ENCODE measurements at places on chromosomes 2 and 18. TPM values are rescaled to one million over a fixed set of nuclear protein-coding genes. Genes with fewer than 3 reads are reported as not detected.

Gene SCG2
- 1.3 TPM for total RNA-seq

Gene RNF152
- total RNA-seq: 0.02 TPM

Gene STK25
- 115 TPM for total RNA-seq

Gene ALKAL2
- total RNA-seq: not detected

Gene CLASP1
- total RNA-seq: 12.2 TPM

Gene HOXD10
- 7.0 TPM for total RNA-seq

Gene XRCC5
- total RNA-seq: 177 TPM

Gene ASXL3
- total RNA-seq: not detected

Gene C18orf54
- 3.6 TPM for total RNA-seq

Gene ASPRV1
- total RNA-seq: 0.37 TPM

Measured in A549 treated with CpdA at 1 μM for 4 hours (cell line).